ENCODE measurements at places on chromosomes 3 and 15. TPM values are rescaled to one million over a fixed set of nuclear protein-coding genes. Genes with fewer than 3 reads are reported as not detected.

- DNase-seq = no peak
Observed at GRCh38 chr3:177633671-177634207, 436.5 kb upstream of the TBL1XR1 start.

- DNase-seq = no peak
Observed at GRCh38 chr3:158794936-158795518, 6.8 kb upstream of the MFSD1 start.

DNA sequence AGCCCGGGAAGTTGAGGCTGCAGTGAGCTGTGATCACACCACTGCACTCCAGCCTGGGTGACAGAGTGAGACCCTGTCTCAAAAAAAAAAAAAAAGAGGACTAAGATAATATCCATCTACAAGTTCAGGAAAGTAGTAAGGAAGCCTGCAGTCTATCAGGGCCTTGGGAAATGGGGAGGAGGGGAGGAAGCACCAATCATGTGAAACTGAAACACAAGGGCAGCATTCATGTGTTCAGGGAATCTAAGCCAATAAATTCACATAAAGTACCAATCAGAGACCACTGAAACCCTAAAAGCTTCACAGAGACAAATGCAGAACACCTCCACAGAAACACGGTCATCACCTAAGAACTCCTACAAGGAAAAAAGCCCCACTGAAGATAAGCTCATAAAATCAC lies 22.9 kb upstream of the HHATL start:
- no peak for DNase-seq

The CD200R1L gene
- not detected for polyA plus RNA-seq

DNA sequence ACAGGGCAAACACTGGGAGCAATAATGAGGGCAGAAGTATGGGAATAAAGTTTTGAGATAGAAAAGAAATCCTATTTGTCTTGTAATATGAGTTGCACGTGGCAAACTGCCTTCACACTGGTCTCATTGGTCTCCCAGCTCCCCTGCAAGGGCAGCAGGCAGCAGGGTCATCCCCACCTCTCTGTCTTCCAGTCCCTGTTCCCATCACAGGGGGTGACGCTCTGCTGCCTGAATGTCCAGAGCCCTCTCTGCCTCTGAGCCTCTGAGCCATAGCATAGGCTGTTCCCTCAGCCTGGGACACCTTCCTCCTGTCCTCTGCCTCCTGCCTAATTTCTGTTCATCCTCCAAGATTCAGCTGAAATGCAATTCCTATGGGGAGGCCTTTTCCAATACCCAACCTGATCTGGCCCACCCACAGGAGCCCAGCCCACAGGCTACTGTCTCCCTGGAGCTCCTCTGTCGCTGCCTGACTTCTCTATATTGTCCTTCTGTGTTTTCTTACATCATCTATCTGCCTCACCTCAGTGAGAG lies 12.1 kb upstream of the SKOR1 start:
- DNase-seq = no peak

DNA sequence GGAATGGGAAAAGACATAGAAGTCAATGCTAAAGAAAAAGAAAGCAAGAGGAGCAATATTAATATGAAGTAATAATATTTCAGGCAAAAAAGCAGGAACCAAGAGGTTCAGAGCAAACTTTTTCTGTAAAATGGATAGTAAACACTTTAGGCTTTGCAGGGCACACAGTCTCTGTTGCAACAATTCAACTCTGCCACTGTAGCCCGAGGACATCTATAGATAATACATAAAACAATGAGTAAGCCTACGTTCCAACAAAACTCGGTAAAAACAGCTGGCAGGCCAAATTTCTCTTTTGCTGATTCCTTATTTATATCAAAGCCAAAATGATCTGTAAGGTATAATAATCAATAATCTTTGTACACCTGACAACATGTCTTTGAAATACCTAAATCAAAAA lies 56.8 kb downstream of the SMAD6 start:
- no peak for DNase-seq

- no peak for DNase-seq
Observed at GRCh38 chr3:133292296-133292695, 107.6 kb upstream of the BFSP2 start.

All from heart left ventricle (tissue), 16 donors.